ENCODE measurements at places on chromosomes 11 and 22. TPM values are rescaled to one million over a fixed set of nuclear protein-coding genes. Genes with fewer than 3 reads are reported as not detected.

GRCh38 chr11:76799066-76799804 is 16.1 kb downstream of the TSKU start:
- no peaks in the 10 kb centered on the region for H3K27me3 ChIP-seq
- no peaks in the 10 kb centered on the region for H3K4me1 ChIP-seq
- DNase-seq: peak; percentile 84
- H3K27ac ChIP-seq: no peak overlapping the region

DNA sequence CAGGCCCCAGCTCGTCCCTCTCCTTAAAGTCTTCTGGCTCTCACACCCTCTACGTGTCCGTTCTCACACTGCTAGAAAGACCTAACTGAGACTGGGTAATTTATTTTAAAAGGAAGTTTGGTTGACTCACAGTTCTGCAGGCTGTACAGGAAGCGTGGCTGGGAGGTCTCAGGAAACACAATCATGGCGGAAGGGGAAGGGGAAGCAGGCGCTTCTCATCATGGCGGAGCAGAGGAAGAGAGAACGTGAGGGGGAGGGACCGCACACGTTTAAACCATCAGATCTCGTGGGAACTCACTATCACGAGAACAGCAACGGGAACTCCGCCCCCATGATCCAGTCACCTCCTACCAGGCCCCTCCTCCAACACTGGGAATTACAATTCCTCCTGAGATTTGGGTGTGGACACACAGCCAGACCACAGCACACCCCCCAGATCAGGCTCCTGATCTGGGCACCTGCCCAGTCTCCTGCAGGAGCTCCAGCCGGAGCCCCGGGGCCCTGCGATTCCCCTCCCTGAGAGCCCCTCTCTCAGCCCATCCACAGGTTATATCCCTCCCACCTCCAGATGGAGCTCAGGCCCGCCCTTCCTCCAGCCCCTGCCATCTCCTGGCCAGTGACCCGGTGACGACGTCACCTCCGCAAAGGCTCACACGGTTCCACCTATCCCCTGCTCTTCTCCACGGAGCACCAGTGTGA is 170.2 kb downstream of the BRD1 start:
- H3K4me3 ChIP-seq: peak overlapping the region; percentile 48
- no peaks in the 10 kb centered on the region for H3K36me3 ChIP-seq
- DNase-seq: no peak
- no peaks in the 10 kb centered on the region for H3K27me3 ChIP-seq
- peak overlapping the region; percentile 47 for H3K27ac ChIP-seq

GRCh38 chr11:8287703-8288102 is 24.0 kb upstream of the LMO1 start:
- H3K4me3 ChIP-seq: no peak overlapping the region
- no peaks in the 10 kb centered on the region for H3K36me3 ChIP-seq
- H3K27ac ChIP-seq: no peak overlapping the region
- no peaks in the 10 kb centered on the region for H3K27me3 ChIP-seq
- no peak for DNase-seq

DNA sequence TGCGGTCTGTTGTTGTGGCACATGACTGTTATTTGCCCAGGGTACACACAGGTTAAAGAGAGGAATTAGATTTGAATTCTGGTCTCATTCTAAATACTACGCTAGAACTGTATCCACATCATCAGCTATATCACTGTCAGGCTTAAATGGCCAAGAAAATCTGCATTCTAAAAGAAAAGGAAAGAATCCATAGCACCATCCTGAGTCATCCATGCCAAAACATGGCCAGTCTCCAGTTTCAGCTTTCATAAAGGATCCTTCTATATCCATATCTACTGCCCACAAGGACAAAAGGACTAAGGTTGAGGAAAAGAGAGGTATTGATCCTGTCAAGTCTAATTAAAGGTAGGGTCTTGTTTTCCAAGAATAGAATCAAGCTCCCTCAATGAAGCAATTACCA is 73.6 kb upstream of the GDPD4 start:
- no peak overlapping the region for H3K27ac ChIP-seq
- H3K27me3 ChIP-seq: no peaks in the 10 kb centered on the region
- peaks cover 2% of the 10 kb centered on the region for H3K4me1 ChIP-seq
- H3K4me3 ChIP-seq: no peak overlapping the region

- H3K27ac ChIP-seq: no peak overlapping the region
- H3K4me3 ChIP-seq: no peak overlapping the region
- H3K4me1 ChIP-seq: no peaks in the 10 kb centered on the region
- no peaks in the 10 kb centered on the region for H3K27me3 ChIP-seq
- no peaks in the 10 kb centered on the region for H3K36me3 ChIP-seq
Observed at GRCh38 chr11:12914400-12914912, 94.7 kb upstream of the RASSF10 start.

DNA sequence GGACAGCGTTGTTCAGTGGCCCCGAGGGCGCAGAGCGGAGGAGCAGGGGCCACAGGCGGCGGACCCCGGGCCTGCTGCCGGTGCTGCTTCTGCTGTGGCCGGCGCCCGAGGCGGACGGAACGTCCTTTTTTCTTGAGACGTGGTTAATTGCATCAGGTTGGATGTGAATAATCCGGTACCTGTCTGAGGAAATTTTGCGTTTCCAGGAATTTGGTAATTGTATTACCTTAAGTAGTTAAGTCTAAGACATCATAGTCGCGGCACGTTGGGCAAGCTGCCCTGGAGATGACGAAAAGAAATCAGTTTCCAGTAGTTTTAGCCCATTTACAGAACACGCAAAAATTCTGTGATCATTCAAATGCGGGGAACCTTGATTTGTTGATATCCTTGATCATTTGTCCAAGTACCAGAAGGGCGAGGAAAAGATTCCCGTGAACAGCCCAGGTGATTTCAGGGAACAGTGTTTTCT is 789 bp downstream of the SPECC1L start:
- H3K27me3 ChIP-seq: no peaks in the 10 kb centered on the region
- no peaks in the 10 kb centered on the region for H3K4me1 ChIP-seq
- peak overlapping the region; percentile 83 for H3K4me3 ChIP-seq
- H3K27ac ChIP-seq: peak overlapping the region; percentile 95

DNA sequence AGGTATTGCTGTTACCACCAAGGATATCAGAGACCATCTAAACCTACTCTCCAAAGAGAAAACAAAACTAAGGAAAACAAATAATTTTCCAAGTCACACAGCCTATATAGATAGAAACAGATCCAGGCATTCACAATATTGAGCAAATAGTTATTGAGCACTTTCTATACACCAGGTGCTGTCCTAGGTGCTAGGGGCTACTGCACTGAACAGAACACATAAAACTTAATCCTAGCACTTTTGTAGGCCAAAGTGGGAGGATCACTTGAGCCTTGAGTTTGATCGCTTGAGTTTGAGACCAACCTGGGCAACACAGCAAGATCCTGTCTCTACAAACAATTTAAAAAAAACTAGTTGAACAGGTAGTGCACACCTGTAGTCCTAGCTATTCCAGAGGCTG is 44.6 kb downstream of the SERGEF start:
- H3K27ac ChIP-seq: no peak overlapping the region
- no peaks in the 10 kb centered on the region for H3K27me3 ChIP-seq
- no peak for DNase-seq
- H3K4me1 ChIP-seq: no peaks in the 10 kb centered on the region
- H3K36me3 ChIP-seq: no peaks in the 10 kb centered on the region
- H3K4me3 ChIP-seq: no peak overlapping the region

GRCh38 chr11:117676501-117676900 is 120.5 kb downstream of the DSCAML1 start:
- no peaks in the 10 kb centered on the region for H3K27me3 ChIP-seq
- no peak overlapping the region for H3K27ac ChIP-seq
- DNase-seq: no peak
- H3K4me1 ChIP-seq: no peaks in the 10 kb centered on the region

GRCh38 chr22:36927671-36928070 is 14.2 kb downstream of the CSF2RB start:
- H3K4me1 ChIP-seq: no peaks in the 10 kb centered on the region
- no peaks in the 10 kb centered on the region for H3K36me3 ChIP-seq
- DNase-seq: peak; percentile 4
- no peak overlapping the region for H3K4me3 ChIP-seq
- H3K27ac ChIP-seq: no peak overlapping the region

DNA sequence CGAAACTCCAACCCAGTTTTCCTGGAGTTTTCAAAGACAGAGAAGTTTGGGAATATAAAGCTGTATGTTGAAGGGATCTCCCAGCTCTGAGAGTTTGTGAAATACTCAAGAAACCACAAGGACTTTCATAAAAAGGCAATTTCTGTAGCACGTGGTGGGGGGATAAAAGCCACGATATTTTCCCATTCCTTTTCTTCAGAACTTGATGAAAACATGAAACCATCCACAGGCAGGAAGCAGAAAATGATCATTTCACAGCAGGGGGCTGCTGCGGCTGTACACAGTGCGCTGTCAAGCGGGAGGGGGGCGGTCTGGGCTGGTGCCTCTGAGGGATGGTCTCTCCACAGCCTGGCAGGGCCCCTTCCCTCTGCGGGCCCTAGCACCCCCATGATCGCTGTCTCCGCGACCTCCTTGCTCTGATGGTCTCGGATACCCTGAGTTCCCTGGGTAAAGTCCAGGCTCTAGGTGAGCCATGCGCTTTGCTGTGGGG is 423.2 kb downstream of the MN1 start:
- no peak overlapping the region for H3K4me3 ChIP-seq
- DNase-seq: peak; percentile 25
- H3K36me3 ChIP-seq: no peaks in the 10 kb centered on the region
- no peaks in the 10 kb centered on the region for H3K27me3 ChIP-seq

GRCh38 chr11:86222081-86222480 is 22.5 kb upstream of the EED start:
- H3K4me3 ChIP-seq: no peak overlapping the region
- no peaks in the 10 kb centered on the region for H3K27me3 ChIP-seq
- no peak overlapping the region for H3K27ac ChIP-seq
- no peaks in the 10 kb centered on the region for H3K36me3 ChIP-seq
- no peaks in the 10 kb centered on the region for H3K4me1 ChIP-seq

- DNase-seq: no peak
- no peaks in the 10 kb centered on the region for H3K27me3 ChIP-seq
- H3K4me3 ChIP-seq: no peak overlapping the region
- H3K4me1 ChIP-seq: no peaks in the 10 kb centered on the region
- no peak overlapping the region for H3K27ac ChIP-seq
Observed at GRCh38 chr11:12118949-12119348, 8.6 kb downstream of the MICAL2 start.

DNA sequence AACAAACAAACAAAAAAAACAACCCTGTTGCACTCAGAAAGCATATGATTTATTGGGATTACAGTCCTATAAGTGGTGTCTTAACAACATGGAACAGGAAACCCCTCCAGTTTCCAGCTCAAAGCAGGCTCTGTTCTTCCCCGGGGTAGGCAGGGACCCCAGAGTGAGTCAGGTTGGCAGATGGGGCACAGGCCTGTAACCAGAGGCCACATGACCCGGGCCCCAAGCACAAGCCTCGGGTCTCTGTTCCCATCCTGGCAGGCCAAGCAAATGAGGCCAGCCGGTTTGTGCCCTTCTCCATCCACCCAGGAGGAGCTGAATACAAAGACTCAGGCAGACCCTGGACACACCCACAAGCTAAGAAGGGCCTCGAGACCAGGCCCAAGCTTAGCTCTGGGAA is 75.8 kb downstream of the NAT10 start:
- no peaks in the 10 kb centered on the region for H3K4me1 ChIP-seq
- H3K36me3 ChIP-seq: no peaks in the 10 kb centered on the region
- H3K27me3 ChIP-seq: no peaks in the 10 kb centered on the region
- DNase-seq: no peak

- peaks cover 9% of the 10 kb centered on the region for H3K36me3 ChIP-seq
- no peak for DNase-seq
- H3K4me3 ChIP-seq: no peak overlapping the region
- H3K27me3 ChIP-seq: no peaks in the 10 kb centered on the region
- no peaks in the 10 kb centered on the region for H3K4me1 ChIP-seq
Observed at GRCh38 chr22:17692841-17693240, 54.3 kb downstream of the BCL2L13 start.

DNA sequence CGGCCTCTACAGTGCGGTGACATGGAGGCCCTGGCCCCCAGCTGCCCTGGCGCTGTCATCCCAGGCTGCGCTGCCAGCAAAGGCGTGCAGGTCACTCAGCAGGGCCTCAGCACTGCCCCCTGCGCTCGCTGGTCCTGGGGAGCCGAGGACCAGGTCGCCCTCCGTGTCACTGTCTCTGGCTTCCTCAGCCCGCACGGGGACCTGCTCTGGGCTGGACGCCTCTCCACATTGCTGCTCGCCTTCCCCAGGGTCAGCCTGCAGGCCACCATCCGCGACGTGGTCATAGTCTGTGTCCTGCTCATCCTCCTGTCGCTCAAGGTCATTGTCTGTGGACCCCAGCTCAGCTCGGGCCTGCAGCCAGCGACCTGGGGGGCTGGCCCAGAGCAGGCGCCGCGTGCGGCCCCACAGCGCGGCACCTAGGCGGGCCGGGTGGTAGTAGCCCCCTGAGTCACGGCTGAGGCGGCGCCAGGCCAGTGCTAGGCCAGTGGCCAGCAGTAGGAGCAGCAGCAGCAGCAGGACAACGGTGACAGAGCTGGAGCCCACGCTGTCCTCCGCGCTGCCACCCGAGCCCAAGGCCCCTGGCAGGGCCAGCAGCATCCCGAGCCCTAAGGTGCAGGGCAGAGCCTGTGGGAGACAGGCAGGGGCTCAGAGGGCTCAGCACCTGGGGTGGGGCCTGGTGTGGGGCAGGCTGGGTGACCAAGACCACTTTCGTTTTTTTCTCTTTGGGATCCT is 1.6 kb downstream of the PTPRCAP start:
- no peak overlapping the region for H3K4me3 ChIP-seq
- H3K4me1 ChIP-seq: no peaks in the 10 kb centered on the region
- no peak overlapping the region for H3K27ac ChIP-seq
- no peaks in the 10 kb centered on the region for H3K27me3 ChIP-seq
- no peak for DNase-seq

DNA sequence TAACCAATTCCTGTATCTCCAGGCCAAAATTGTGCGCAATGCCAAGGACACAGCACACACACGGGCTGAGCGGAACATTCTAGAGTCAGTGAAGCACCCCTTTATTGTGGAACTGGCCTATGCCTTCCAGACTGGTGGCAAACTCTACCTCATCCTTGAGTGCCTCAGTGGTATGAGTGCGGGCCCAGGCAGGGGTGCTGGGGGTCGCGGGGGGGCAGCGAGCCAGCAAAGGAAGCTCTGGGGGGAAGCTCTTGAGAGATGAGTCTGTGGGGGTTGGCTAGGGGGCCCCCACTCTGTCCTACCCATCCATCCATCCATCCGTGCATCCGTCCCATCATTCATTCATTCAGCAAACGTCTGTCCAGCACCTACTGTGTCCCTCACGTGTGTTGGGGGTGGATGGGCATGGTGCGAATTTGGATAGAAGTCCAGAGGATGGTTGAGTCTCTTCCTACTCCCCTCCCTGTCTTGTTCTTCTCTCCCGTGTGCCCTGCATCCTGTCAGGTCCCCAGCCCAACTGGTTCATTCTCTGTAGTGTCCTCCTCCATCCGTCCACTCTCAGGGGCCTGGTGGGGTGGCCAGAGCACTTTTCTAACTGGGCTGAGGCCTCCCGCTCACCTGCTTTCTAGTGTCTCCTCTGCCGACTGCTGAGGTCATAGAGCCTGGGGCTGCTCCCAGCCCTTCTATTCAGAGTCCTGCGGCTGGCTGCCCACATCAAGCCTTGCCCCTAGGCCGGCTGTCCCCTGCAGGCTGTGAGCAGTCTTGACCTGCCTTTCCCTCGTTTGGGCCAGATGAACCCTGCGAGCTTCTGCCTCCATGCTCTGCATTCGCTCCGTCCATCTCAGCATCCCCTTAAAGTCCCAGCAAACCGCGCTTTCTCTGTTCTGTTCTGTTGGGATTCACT is 3.3 kb downstream of the RPS6KB2 start:
- H3K36me3 ChIP-seq: peaks cover 6% of the 10 kb centered on the region
- no peak for DNase-seq
- no peaks in the 10 kb centered on the region for H3K4me1 ChIP-seq
- no peaks in the 10 kb centered on the region for H3K27me3 ChIP-seq
- no peak overlapping the region for H3K4me3 ChIP-seq
- no peak overlapping the region for H3K27ac ChIP-seq

The TSPAN18 gene
- total RNA-seq: 38.1 TPM

The MS4A4A gene
- 49.7 TPM for total RNA-seq

The SEC14L2 gene
- 13.5 TPM for total RNA-seq

The CDC42EP2 gene
- 13.7 TPM for total RNA-seq

The PTGDR2 gene
- 0.16 TPM for total RNA-seq

The CDON gene
- total RNA-seq: 4.0 TPM

The PLXNB2 gene
- total RNA-seq: 383 TPM

The NLRP10 gene
- total RNA-seq: not detected

All from kidney (tissue), 22 donors.